ENCODE measurements at places on chromosomes 2 and 18. TPM values are rescaled to one million over a fixed set of nuclear protein-coding genes. Genes with fewer than 3 reads are reported as not detected.

Gene EVX2
- not detected for total RNA-seq

Gene EFHD1
- 2.7 TPM for total RNA-seq

Gene UGT1A5
- total RNA-seq: not detected

Gene MC5R
- total RNA-seq: not detected

Gene GAL3ST2
- total RNA-seq: 0.46 TPM

Gene RAX
- total RNA-seq: not detected

Gene AQP12A
- not detected for total RNA-seq

Gene PARD3B
- 13.6 TPM for total RNA-seq

Gene NYAP2
- not detected for total RNA-seq

Gene LGALSL
- total RNA-seq: 7.4 TPM

Gene HOXD13
- not detected for total RNA-seq

Gene IMPACT
- 26.0 TPM for total RNA-seq

Gene DES
- total RNA-seq: 3.0 TPM

Gene CCT4
- 143 TPM for total RNA-seq

Gene FHOD3
- 7.0 TPM for total RNA-seq

Gene PID1
- total RNA-seq: 48.6 TPM

Gene CLEC4F
- not detected for total RNA-seq

Gene CNNM3
- total RNA-seq: 11.3 TPM

Gene TMEFF2
- 3.3 TPM for total RNA-seq

Gene HRH4
- 0.07 TPM for total RNA-seq

Gene VSNL1
- total RNA-seq: 0.66 TPM

Gene CD8B2
- not detected for total RNA-seq

Gene RTP5
- total RNA-seq: not detected

Gene INPP5D
- 0.59 TPM for total RNA-seq

Gene FBLN7
- 17.7 TPM for total RNA-seq

Gene RAB6C
- not detected for total RNA-seq

Gene IL1RN
- not detected for total RNA-seq

Gene AGXT
- not detected for total RNA-seq

Gene TGFA
- 2.8 TPM for total RNA-seq

Gene RUFY4
- total RNA-seq: not detected

Gene VIL1
- not detected for total RNA-seq

Gene SNORC
- 1.6 TPM for total RNA-seq

Gene TMEM200C
- 0.13 TPM for total RNA-seq

Gene HEATR5B
- total RNA-seq: 20.2 TPM

Gene ATAD2B
- total RNA-seq: 10.7 TPM

Gene IMP4
- 117 TPM for total RNA-seq

Gene MRPL30
- 37.1 TPM for total RNA-seq

Gene PDCD1
- total RNA-seq: not detected

Gene RGPD4
- not detected for total RNA-seq

Gene REG3A
- total RNA-seq: not detected

Gene AGAP1
- total RNA-seq: 19.0 TPM

Gene MBD5
- 22.4 TPM for total RNA-seq

Gene TUBB8B
- not detected for total RNA-seq

Gene HOXD8
- 0.46 TPM for total RNA-seq

Gene SIX3
- not detected for total RNA-seq

Measured in smooth muscle cell of the pulmonary artery (primary cell).